ENCODE measurements at places on chromosomes 2 and 18.

- no peak for DNase-seq
Observed at GRCh38 chr2:79723830-79724229, 211.0 kb downstream of the CTNNA2 start.

- DNase-seq: no peak
Observed at GRCh38 chr2:233387225-233387624, 32.9 kb downstream of the DGKD start.

DNA sequence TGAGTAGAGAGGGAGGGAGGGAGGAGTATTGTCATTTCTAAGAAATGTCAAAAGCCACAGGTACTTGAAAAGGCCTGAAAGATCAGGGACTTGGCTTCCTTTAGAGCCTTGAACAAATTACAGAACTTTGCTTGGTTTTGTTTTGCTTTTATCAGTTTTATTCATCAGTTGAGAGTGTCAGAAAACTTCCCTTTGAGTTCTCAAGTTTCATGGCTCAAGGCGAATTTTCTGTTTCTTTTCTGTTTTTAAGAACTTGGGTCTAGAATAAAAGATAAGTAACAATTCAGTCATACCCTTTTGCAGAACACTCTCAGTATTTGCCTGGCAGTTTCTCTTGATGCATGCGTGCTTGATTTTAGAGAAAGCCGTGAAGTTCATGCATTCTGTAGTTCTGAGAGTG, 531.9 kb downstream of the PARD3B start:
- no peak for DNase-seq

- DNase-seq: no peak
Observed at GRCh38 chr2:218137514-218137913, 11.7 kb downstream of the CXCR2 start.

DNA sequence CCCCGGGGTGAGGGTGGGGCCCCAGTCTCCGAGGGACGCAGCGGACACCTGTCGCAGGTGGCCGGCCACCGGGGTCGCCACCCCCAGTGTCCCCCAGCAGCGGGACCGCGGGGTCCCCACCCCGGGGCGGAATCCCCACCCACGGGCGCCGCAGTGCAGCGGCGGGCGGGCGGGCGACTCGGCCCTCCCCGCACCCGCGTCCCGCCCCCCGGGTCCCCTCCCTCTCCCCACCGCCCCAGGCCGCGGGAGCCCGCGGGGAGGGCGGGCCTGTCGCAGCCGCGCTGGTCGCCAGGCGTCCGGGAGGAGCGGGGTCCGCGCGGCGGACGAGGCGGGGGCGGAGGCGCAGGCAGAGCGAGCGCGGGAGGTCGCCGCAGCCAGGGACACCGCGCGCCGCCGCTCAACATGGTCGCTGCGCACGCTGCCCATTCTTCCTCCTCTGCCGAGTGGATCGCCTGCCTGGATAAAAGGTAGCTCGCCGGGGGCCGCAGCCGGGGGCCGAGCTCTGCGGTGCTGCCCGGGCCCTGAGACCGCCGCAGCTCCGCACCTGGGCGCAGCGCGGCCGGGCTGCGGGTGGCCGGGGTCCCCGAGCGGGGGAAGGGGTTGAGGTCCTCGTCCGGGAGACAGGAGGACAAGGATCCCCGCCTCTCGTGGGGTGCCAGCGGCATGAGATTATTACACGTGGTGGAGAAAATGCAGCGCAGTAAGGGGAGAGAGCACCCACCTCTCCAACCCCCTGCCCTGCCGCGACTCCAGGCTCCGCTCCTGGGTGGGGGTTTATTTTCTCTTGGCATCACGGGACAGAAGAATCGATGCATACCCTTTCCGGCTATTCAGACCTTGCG, at the start of gene RAPGEF4:
Gene RAPGEF4 (plus strand): TSS at position 264 of the 842 bp plus-strand sequence. CDS start 139 bp downstream, at position 403.
- no peak for DNase-seq

DNA sequence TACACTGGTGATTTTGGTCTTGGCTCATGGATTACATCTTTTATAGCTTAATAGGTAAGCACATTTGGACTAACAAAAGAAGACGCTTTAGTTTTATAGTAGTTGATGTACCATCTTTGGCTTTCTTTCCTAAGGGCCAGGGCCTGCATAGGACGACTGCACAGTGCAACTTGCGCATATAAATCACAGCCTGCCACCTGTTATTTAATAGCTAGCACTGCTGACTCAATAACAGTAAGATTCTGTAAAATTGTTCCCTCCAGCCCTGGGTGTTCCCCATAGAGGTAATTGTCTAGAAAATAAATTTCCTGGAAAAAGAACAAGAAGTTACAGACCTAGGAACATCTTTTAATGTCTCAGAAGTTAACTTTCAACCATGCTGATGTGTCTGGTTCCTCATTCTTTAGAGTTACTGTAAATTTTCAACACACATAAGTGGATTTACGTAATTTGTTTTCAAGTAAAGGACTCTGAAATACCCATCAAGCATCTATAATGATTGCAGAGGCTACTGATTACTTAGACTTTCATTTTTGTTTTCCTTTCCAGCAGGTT, 594.2 kb upstream of the NXPH2 start:
- no peak for DNase-seq

GRCh38 chr2:191143791-191144190, 7.0 kb downstream of the STAT4 start:
- no peak for DNase-seq

DNA sequence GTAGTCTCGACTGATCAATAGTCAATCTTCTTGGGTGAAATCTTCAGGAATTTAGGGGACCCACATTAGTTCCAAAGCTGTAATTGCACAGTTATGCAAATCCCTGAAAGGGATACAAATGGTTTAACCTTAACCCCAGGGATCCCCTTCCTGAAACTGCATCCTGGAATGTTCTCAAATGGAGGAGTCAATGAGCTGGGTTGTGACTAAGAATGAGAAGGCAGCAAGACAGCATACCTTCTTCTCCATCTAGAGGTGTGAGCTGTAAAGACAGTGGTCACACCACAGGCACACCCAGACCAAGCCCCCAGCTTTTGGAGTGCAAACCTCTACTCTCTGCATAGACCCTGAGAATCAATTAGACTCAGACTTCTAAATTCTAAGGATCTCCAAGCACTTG, 164.7 kb upstream of the MEIS1 start:
- no peak for DNase-seq

DNA sequence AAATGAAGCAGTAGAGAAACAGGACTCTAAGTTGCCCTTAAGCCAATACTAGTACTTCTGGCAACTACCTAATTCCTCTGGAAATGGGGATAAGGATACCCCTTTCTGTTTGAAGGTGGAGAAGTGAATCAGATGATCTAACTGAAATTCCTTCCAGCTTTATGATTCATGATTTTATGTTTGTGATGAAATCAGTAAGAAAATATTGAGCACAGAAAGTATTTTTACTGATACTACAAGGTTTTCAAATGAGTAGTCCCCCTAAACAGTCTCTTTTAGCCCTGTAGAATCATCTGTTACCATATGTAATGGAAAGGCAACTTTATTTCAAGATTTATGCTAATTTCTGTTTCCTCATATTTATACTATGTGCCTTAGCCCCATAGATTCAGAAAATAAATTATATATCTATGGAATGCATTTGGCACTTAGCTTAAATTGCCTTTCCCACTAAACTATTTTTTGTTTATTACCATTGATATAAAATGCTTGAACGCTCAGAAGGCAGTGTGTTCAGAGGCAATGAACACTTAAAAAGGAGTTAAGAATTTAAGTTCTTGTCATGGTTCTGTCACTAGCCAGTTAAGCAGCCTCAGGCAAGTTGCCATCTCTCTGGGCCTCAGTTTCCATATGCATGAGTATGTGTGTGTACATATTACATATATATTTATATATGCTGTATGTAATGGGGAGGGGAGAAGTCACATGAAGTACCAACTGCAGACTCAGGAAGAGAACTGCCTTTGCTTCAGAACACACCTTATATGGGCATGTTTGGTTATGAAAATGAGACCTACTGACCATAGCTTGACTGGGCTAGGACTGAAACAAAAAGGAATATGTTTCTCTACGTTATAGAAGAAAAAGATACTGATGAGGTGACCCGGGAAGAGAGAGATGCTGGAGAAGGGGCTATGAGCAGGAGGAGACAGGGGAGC, 97.7 kb downstream of the CDC42EP3 start:
- DNase-seq: no peak

- no peak for DNase-seq
Observed at GRCh38 chr2:21787941-21788340, 664.2 kb downstream of the TDRD15 start.

DNA sequence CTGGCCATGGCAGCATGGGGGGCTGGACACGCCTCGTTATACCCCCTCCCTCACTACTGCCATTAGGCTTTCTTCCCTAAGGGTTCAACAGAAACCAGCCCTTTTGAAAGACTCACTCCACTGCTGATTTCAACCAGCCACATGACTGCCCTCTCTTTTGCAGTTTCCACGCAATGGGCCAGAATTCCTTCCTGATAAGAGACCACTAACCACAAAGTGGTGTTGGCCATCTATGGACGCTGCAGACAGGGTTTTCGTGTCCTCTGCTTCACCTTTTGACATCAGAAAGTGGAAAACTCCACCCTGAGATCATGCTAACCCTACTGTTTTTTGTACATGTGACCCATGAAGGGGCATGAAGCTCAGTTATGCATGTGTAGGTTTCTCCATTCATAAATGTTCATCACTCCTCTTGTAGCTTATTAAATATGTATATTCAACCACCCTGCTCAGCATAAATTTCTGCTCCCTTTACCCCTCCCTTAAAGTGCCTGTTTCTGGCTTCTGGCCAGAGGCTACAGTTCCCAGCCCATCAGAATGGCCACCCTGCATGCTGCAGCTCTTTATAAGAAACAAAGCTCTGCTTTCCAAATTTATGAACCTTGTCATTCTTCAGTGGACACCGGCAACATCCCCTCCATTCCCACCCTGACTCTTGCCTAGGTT, 106.6 kb upstream of the MSH6 start:
- DNase-seq: no peak

GRCh38 chr2:149442346-149442745, 112.0 kb downstream of the LYPD6 start:
- no peak for DNase-seq

- DNase-seq: no peak
Observed at GRCh38 chr2:191212119-191212518, 33.1 kb upstream of the MYO1B start.

- no peak for DNase-seq
Observed at GRCh38 chr2:84755096-84755495, 125.8 kb downstream of the TRABD2A start.

DNA sequence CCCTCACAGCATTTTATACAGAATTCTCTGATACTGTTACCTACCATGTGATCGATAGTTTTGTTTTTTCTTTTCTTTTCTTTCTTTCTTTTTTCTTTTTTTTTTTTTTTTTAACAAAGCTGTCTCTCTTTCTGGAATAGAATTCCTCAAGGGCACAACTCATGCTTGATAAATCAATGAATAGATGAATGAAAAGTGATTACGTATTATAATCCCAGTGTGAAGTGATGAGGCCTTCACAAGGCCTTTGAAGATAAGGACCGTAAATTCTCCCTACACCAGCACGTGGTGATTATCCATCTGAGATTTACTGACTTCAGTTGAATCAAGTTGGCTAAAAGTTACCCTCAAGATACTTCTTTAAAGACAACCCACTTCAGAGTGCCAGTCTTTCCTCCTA, 46.6 kb upstream of the RMDN2 start:
- no peak for DNase-seq

- no peak for DNase-seq
Observed at GRCh38 chr2:181958726-181959125, 26.9 kb upstream of the PPP1R1C start.

GRCh38 chr2:40511661-40512213, 59.8 kb upstream of the SLC8A1 start:
- no peak for DNase-seq

DNA sequence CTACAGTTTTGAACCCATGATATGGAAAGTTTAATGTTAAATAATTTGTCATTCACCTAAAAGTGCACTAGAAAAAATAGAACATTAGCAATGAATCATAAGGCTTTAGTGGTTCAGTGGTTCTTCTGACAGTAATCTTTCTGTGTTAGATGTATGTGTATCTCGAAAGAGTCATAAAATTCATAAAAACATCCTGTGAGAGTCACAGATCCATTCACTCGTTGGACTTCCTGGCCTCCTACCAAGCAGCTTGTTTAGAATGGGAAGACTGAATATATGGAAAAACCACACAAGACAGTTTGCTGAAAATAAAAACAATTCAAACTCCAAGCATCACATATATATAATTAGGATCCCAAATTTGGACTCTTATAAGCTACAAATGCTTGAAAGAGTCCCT, 34.8 kb downstream of the ADNP2 start:
- DNase-seq: no peak

DNA sequence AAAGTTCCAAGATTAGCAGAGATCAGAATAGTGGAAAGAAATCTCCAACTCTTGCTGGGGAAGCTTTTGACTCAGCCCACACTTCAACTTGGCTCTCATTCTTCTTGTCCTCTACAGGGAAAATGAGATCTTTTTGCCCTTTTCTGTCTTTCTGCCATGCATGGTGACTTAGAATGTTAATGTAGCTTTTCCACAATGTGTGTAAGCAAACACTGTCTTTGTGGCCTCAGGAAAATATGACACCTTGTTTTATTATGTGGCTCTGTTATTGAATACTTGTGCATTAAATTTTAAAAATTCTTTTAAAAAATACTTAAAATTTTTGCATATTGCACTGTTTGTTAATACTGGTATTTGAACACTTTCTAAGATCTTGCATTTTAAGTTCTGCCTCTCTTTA, 65.4 kb upstream of the WDR75 start:
- no peak for DNase-seq

GRCh38 chr18:74532511-74533025, 1.7 kb upstream of the CNDP1 start:
- DNase-seq: no peak

DNA sequence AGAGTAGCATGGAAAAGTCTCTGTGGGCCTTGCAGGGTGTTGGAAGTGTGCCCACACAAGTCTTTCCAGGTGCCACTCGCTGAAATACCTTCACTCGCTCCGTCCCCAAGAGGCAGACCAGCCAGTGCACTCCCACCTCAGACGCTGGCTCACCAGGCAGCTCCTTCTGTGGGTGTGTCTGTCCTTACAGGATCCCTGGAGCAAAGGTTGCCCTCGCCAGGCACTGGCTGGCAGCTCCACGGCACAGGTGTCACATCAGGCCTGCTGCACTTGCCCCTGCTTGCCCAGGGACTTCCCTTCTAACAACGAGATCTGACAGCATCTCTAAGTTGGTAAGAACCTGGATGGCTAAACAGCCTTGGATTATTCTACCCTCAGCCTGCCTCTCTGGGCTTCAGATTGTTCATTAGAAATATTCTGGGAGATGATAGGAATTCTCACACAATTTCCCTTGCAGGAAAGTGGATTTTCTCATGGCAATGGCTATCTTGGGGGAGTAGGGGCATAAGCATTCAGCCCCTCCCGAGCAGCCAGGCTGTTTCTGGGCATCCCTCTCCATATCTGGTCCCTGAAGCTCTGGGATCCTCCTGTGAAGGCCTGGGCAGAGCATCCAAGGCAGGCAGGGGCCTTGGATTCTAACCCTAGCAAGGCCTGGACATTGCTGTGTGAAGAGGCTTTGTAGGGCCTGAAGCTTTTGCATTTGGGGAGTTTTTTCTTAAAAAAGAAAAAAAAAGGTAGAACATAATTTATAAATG, 262.1 kb downstream of the MYCN start:
- no peak for DNase-seq

GRCh38 chr2:70716131-70716743, 51.8 kb downstream of the ADD2 start:
- DNase-seq: no peak
